ENCODE measurements at places on chromosomes 12 and 14. TPM values are rescaled to one million over a fixed set of nuclear protein-coding genes. Genes with fewer than 3 reads are reported as not detected.

Gene LYZ
- not detected for total RNA-seq

Gene ACOT4
- total RNA-seq, result 0.72 TPM

Gene TAS2R14
- 5.2 TPM for total RNA-seq

Gene NRL
- 4.1 TPM for total RNA-seq

Gene DHRS4
- 58.4 TPM for total RNA-seq
